Stromal cell of bone marrow (primary cell): ENCODE measurements at places on chromosomes 16 and 17.

- DNase-seq, result no peak
Observed at GRCh38 chr16:81457326-81458133, 12.9 kb downstream of the CMIP start.

DNA sequence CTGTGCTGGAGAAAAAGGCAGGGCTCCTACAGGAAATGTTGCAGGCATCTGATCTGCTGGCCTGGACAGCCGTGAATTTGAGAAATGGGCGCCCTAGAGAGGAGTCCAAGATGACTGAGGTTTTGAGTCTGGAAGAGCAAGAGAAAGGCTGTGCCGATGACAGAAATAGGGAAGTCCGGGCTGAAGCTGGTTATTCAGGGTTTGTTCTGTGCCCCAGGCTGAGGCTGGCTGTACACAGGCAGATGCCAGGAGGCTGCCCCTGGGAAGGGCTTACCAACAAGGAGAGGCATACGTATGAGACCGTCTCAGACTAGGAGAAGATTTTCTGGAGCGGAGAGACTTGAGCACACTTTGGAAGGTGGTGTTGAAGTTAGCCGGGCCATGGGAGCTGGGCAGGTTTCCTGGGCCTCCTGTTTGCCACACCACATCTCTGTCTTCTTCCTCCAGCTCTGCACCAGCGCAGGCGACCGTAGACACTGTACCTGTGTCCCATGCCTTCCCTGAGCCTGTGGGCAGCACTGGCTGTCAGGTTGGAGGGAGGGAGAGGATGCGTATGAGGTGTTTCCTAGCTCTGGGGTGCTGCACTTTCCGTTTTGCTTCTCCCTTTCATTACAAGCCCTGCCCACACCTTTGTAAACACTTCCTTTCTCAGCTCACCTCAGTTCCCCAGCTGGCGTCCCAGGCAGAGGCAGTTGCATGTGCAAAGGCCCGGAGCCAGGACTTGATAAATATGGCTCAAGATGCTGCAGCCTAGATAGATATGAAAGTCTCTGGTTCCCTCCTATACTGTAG is 80.8 kb downstream of the SPECC1 start:
- DNase-seq, result no peak

GRCh38 chr16:2426941-2427361 is 2.3 kb upstream of the CCNF start:
- DNase-seq, result no peak

DNA sequence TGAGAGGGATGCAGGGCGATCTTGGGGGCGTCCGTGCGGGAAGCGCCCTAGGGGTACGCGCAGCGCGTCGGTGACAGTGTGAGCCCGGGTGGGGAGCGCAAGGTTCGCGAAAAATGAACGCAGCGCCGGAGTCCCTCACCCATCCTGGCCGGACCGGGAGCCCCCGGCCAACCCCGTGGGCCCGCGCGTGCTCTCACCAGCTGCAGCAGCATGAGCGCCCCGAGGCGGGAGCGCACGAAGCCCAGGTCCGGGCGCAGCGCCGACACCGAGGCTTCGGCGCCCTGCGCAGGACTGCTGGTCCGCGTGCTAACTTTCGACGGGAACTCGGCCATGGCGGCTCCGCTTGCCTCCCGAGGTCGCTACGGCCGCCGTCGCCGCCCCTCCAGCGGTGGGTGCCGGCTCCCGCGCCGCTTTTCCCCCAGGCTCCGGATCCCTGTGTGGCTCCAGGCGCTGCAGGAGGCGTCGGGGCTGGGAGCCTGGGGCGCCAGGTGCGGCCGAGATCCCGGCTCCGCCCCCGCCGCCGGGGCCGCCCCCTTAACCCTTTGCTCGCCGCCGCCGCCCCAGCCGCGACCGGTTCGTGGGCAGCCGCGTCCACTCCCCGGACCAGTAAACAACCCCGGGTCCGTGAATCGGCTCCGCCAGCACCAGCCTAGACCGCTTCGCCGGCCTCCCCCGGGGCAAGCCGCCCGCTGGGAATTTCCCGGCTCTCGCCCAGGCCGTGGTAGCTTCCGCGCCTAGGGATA is at the start of gene PLLP:
TSS of gene PLLP (minus strand) at position 464 of the 743 bp plus-strand sequence. CDS start at position 332, 132 bp downstream.
- DNase-seq, result no peak

DNA sequence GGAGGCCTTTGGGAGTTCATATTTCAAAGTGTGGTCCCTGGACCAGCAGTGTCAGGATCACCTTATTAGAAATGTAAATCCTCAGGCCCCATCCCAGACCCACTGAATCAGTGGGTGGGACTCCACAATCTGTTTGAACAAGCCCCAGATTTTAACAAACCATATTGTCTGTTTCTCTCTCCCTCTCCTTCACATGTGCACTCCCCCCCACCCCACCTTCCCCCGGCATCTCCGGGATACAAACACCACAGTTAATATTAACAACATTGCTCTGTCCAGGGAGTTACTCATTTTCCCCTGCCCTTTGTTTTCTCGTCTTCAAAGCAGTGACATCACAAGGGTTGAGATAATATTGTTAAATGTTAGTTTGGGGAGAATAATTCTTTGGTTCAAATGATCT is 127.3 kb downstream of the KATNIP start:
- DNase-seq, result no peak
